ENCODE measurements at places on chromosomes 4 and X.

DNA sequence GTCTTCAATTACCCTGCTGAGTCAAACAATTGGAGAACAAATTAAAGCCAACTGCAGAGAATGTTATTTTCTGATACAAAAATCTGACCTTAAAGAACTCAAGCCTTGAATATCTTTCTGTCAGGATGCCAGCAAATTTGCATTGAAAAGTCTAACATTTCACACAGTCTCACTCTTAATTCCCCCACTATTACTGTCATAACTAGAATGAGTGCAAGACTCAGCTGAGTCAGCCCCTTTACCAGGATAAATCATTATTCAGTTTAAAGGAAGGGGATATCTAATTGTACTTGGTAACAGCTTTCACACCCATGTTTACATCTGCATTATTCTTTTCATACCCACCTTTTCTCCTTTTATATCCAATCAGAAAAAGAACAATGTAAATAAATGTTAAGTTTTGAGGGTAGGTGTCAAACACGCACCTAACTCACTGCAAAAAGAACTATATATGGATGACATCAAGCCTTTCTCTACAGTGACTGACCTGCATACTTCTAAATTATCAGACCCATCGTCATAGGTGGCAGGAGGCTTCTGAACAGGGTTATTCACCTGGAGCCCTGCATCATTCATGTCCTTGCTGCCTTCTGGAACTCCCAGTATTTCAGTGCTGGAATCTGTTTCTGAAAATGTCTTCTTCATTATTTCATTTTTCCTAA, 117.4 kb downstream of the TMA16 start:
- no peak for DNase-seq

GRCh38 chr4:143372093-143372915, 35.6 kb downstream of the GAB1 start:
- no peak for DNase-seq

DNA sequence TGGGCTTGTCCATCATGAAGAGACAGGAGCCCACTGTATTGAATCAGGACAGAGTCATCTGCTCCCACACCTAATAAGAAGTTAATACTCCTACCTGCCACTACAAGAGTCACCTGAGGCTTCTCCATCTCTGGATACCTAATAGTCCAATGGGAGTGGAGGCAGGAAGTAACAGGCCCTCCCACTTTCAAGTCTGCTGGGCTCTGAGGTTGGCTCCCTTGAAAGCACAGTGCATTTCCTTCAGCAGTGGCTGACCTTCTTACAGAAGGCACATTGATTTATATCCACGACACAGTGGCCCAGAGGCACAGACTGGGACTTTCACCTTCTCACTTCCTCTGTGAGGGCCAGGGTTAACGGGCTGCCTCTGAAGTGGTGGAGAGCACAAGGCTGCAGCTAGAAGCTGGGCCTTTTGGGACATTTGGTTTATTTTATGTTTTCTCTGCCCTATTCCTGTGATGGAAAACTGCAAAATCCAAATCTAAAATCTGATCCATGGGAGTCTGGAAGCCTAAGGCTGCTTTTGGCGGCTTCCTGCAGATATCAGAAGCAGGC, 38.1 kb downstream of the FRG2 start:
- no peak for DNase-seq

DNA sequence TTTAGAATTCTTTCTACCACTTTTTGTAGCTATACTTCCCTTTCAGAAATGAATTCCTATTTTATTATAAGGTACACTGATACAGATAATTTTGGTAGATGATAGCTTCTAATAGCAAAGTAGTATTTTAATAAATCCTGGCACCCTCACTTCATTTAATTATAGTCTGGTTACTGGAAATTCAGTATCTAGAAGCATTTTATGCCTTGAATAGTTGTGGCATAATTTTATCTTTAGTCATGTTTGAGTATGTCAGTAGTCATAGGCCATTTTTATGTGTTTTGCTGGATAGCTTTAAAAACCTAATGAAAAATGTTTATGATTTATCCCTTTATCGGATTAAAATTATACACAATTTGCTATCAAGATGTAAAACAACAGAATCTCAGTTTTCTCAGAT, 92.3 kb downstream of the DIAPH2 start:
- DNase-seq, result no peak

GRCh38 chr4:53365121-53365485, 758 bp downstream of the SCFD2 start:
- no peak for DNase-seq

DNA sequence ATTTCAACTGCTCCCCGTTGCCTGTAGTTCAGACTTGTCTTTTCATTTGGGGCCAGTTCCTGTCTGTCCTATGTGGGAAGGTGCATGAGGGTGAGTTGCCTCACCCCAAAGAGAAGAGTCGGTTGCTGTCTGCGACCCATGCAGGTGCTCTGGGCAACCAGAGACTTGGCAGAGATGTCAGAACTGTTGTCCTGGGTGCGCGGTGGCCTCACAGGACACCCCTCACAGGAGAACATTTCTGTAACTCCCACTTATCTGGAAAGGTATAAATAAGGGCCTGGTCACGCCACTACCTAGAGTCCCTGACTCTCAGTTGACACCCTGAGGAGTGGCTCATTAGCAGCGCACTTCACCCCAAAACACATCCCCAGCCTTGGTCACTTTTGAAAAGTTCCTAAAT, 9.7 kb upstream of the NAT8L start:
- DNase-seq, result no peak

- DNase-seq, result no peak
Measured at GRCh38 chr4:118772081-118772766, 63.7 kb downstream of the SEC24D start.

GRCh38 chr4:1795299-1796195, 2.5 kb downstream of the FGFR3 start:
- DNase-seq, result no peak

- no peak for DNase-seq
Measured at GRCh38 chrX:101287402-101287801, 3.7 kb downstream of the TAF7L start.

- DNase-seq, result no peak
Measured at GRCh38 chr4:146051223-146051622, 112.6 kb upstream of the ZNF827 start.

DNA sequence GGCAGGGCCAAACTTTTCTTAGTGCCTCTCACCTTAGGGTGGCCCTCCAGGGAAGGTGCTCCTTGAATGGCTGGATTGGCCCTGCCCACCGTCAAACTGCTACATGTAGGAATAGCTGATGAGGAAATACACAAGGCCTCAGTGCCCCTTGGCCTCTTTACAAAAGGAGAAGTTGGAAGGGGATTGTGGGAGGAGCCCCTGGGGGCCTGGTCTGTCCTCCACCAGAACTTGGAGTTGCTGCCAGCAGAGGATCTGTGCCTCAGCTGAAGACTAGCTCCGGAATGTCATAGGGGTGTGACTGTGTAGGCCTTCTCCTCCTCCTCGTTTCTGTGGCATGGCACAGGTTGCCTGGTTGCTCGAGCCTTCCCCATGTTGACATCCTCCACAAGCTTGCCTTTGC, 142.7 kb downstream of the AMMECR1 start:
- no peak for DNase-seq

GRCh38 chr4:26726655-26727387, 133.8 kb upstream of the STIM2 start:
- DNase-seq, result no peak

GRCh38 chr4:189178125-189178746, 762.4 kb upstream of the FRG1 start:
- DNase-seq, result no peak

DNA sequence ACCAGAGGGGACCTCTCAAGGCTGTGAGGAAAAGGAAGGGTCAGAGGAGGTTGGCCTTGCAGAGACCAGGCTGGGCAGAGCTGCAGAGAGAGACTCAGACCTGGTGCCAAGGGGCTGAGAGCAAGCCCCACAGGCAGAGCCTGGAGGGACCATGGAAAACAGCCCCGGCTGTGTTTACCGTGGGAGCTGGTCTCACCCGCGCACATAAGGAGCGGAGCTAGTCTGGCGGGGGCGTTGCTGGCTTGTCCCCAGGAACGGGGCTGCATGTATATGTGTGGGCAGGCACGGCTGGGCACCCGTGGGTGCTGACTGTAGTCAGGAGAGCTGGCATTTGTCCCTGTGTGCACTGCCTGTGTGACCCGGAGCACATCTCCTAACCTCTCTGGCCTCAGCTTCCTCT, 45.7 kb downstream of the C4orf50 start:
- DNase-seq, result no peak

DNA sequence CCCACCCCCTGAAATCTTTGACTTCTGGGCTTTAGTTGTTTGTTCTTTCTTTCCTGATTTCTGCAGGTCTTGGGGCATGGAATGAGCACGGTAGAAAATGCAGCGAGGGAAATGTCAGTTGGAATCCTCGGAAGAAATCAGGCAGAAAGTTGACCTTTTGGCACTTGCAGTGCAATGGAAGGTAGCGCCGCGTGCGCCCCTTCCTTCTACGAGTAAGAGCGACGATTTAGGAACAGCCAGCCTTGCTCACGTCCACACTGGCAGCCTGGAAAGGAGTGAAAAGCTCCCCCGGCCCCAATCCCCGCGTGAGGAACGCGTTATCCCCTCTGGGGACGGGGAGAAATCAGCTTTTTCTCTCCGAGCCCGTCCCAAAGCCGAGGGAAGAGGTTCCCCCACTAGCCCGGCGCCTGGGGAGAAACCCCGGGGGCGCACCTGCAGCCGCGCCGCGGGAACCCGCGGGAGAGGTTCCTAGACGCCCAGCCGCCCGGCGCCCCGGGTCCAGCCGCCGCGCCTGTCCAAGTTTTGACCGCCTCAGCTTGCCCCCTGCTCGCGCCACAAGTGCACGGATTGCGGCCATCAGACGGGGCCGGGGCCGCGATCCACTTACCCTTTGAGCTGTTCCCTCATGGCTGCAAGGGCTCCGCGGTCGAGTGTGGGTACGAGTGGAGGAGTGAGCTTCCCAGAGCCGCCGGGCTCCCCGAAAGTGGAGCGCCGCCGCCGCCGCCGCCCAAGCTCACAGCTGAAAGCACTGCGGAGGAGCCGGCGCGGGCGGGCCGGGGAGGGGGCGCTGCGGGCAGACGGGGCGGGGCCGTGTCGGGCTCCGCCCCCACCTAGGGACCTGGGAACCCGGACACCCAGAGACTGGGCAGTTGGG, 194.6 kb upstream of the FTHL17 start:
- no peak for DNase-seq

GRCh38 chr4:98262431-98262830, 1.2 kb downstream of the RAP1GDS1 start:
- no peak for DNase-seq

GRCh38 chr4:117664706-117665444, 369.4 kb upstream of the NDST3 start:
- DNase-seq, result no peak

DNA sequence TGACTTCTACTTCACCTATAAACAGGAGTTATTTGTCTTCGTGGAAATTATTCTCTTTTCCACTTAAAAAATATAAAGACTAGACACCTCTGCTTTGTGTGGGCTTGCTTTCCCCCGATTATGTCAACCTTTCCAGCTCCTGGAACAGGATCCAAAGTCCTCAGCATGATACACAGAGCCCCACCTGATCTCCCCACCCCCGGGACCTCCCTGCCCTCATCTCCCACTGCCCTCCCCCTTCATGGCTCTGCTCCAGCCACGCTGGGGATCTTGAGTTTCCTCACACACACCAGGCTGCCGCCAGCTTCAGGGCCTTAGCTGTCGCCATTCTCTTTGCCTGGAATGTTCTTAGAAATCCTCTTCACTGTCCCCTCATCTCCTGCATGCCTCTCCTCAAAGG, 55.3 kb downstream of the MBNL3 start:
- no peak for DNase-seq

- no peak for DNase-seq
Measured at GRCh38 chr4:54614149-54614548, 43.6 kb upstream of the KIT start.

GRCh38 chrX:106608016-106608415, 3.8 kb upstream of the RADX start:
- no peak for DNase-seq

DNA sequence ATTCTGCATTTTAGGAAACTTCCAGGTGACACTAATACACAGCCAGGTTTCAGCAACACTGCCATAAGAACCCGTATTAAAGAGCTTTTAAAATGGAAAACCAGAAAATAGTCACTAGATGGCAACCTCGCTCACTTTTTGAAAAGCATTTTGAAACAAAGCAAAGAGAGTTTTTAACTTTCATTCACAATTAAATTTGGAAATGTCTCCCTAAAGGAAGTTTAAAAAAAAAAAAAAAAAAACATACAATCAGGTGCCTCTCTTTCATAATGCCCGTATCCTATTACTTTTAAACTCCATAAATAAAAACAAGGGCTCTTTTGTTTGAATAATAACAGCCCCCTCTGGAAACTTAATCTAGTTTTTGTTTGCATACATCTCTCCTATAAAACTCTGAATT, 20.3 kb downstream of the MEPE start:
- DNase-seq, result no peak

DNA sequence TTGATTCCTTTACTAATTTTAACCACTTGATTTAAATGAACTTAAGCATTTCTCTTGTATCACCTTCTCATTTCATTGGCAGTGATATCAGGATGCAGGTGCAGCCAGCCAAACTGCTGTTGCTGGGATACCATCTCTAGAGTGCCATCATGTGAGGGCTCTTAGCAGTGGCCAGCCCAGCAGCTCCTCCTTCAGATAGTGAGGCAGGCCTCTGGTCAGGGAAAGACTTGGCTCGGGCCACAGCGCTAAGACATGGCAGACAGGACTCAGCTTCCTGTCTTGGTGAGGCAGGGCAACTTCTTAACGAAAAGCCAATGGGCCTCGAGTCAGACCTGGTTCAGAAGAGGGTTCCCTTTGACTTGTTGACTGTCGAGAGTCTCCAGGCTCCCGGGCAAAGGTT, 50.0 kb downstream of the NOP14 start:
- no peak for DNase-seq

DNA sequence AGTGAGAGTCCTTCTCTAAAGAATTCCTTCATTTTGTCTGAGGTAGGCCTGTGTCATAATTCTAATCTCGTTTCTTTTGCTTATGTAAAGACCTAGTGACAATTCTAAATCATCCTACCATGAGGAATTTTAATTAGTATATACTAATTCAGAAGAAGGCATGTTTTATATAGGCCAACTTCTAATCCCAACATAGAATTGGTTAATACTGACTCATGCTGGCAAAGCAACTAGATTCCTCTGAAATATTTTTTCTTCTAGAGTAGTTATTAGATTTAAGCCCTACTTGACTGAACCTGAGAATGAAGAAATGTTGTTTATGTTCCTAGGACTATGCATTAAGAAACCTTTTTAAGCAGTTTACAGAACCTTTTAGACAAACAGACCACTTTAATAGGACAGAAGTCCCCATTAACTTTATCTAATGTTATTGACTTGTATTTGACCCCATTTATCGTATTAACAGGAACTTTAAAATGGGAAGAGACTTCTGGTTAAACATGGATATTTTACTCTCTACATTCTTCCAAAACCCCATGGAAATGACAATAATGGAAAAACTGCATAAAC, 56.1 kb upstream of the EIF1AX start:
- DNase-seq, result no peak
